ENCODE measurements at places on chromosomes 13 and 19.
A peak's percentile ranks its signal among the peaks of the same experiment; 100 is the strongest.

GRCh38 chr13:47117268-47117667, 220.4 kb upstream of the HTR2A start:
- DNase-seq: peak; percentile 80

DNA sequence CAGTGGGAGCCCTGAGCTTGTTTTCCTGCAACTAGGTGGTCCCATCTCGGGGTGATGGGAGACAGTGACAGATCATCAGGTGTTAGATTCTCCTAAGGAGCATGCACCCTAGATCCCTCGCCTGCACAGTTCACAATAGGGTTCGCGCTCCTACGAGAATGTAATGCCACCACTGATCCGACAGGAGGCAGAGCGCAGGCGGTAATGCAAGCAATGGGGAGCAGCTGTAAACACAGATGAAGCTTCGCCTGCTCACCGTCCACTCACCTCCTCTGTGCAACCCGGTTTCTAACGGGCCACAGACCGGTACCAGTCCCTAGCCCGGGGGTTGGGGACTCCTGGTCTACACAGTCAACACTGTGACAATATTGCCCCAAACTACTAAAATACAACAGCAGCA, 38.8 kb downstream of the CARD8 start:
- DNase-seq: no peak

GRCh38 chr13:95231393-95231792, 69.9 kb downstream of the ABCC4 start:
- DNase-seq: no peak

- DNase-seq: peak; percentile 98
Measured at GRCh38 chr13:113410472-113411201, 42.7 kb downstream of the ADPRHL1 start.

- peak; percentile 57 for DNase-seq
Measured at GRCh38 chr13:29548722-29549121, 46.8 kb downstream of the SLC7A1 start.

GRCh38 chr13:109427148-109427547, 359.2 kb downstream of the IRS2 start:
- peak; percentile 3 for DNase-seq

- DNase-seq: peak; percentile 50
Measured at GRCh38 chr19:19113040-19113626, 25.1 kb downstream of the TMEM161A start.

DNA sequence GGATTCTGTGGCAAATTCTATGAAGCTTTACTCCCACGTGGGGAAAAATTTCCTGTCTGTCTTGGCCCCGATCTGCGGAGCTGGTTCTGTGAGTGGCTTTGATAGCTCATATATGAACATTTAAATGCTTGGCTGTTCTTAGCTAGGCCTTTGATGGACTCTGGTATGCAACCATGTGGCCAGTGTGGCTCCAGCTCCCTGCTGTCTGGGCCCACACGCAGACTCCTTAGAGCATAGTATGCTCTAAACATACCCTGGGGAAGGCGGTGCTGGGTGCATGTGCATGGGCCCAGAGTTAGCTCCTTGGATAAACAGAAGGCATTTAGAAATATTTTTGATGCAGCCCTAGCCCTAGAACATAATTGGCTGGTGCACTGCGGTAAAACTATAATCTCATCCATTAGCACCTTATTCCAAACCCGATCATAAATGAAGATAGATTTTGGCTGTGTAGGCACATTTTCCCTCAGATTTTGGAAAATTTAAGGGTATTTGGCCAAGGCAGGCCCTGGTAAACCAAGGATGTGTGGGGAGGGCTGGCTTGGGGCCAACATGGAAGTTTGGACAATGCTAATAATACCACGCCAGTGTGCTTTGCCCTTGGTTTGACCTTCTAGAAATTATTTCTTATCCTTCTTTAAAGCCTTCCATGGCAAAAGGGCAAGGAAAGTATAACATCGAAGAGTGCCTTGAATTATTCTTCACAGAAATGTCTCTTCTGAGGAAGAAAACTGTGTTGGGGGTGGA, 153.5 kb downstream of the LMO7 start:
- DNase-seq: peak; percentile 62

- DNase-seq: no peak
Measured at GRCh38 chr13:100547791-100548201, 40.8 kb downstream of the GGACT start.
